ENCODE measurements at places on chromosomes 12 and 14. TPM values are rescaled to one million over a fixed set of nuclear protein-coding genes. Genes with fewer than 3 reads are reported as not detected.

DNA sequence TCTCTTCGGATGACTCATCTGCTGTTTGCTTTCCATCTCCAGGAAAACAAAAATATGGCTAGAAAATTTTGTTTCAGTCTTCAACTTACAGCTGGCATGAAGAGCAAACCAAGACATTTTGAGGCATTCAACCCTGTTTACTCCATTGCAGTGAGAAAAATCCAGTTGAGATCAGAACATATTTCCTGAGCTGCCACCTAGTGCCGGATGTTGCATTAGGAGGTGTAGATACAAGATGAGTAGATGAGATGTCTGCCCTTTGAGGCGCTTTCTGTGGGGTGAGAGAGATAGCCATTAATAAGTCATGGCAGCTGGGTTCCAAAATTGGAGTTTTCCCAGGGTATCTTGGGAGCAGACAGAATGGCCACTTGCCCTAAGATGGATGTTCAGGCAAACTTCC, 171.1 kb downstream of the PRKCH start:
- no peak for DNase-seq

IAPP gene
- not detected for total RNA-seq

DNA sequence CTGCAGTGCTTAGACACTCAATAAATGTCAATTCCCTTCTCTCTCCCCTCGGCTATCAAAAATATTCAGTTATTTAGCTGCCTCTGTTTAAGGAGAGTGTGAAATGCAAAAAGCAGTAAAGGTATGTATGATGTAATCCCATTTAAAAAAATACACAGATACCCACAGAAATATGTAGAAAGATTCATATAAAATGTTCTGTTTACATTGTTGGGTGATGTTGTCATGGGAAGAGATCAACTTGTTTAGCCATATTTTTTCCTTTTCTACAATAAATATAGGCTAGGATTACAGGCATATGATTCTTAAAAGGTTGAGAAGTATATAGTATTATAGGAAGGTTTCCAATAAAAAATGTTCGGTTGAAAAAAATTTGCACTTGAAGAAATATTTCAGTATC, 7.8 kb downstream of the PPP2R3C start:
- no peak for DNase-seq

IL23A gene
- 0.32 TPM for total RNA-seq

AKAP5 gene
- 2.9 TPM for total RNA-seq

DNA sequence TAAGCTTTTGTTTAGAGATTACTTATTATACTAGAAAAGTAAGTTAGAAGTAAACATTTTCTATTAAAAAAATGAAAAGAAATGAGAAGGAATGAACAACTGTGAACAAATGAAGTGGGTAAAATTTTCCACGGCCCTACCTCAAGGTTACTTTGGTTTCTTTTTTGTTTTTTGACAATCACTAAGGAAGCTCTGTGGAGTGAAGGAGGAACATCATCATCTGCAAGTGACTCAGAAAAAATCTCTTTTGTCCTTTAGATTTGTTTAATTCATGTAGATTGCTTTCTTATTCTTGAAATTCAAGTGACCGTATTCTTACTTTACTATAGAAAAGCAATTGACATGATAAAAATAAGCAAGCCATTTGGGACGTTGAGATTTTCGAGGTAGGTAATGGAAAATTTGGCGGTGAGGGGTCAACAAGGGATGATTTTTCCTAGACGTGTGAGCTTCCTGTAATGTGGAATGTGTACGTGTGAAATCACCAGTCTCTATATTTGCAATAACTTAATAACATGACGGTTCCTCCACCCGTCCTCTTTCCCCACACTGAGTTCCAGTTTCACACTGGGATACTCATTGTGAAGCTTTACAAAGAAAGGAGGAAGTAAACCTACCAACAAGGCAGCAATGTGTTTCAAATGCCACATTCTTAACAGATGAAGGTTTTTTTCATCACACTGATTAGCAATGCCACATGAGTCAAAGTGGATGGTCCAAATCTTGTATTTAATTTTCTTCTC, 62.3 kb upstream of the EGLN3 start:
- no peak for DNase-seq

- DNase-seq = no peak
These were observed 165.5 kb upstream of the NOS1 start for GRCh38 chr12:117526757-117527478.

- DNase-seq = peak; percentile 57
These were observed 66.4 kb upstream of the MAP1LC3B2 start for GRCh38 chr12:116492703-116493324.

- DNase-seq = no peak
These were observed 2.5 kb downstream of the RASSF3 start for GRCh38 chr12:64612843-64613242.

- DNase-seq = peak; percentile 94
These were observed 96.9 kb upstream of the EVL start for GRCh38 chr14:99968191-99968920.

GRCh38 chr12:47876440-47876960, 28.3 kb downstream of the VDR start:
- no peak for DNase-seq

HRK gene
- 2.1 TPM for total RNA-seq

DNA sequence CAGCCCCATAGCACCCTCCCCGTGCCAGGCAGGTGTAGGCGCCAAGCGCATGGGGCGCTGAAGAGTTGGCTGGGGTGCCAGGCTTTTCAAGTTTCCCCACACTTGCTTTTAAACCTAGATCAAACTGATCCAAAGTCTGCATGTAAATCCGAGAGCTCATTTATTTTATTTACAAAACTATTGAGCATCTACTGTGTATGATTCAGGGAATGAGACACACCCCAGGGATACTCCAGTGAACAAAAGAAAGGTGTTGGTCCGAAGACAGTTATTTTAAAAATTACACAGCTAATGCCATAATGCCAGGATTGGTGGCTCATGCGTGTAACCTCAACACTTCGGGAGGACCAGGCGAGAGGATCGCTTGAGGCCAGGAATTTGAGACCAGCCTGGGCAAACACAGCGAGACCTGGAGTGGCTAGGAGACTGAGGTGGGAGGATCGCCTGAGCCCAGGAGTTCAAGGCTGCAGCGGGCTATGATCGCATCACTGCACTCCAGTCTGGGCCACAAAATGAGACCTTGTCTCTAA, 780 bp upstream of the SLC41A2 start:
- DNase-seq = no peak

DNA sequence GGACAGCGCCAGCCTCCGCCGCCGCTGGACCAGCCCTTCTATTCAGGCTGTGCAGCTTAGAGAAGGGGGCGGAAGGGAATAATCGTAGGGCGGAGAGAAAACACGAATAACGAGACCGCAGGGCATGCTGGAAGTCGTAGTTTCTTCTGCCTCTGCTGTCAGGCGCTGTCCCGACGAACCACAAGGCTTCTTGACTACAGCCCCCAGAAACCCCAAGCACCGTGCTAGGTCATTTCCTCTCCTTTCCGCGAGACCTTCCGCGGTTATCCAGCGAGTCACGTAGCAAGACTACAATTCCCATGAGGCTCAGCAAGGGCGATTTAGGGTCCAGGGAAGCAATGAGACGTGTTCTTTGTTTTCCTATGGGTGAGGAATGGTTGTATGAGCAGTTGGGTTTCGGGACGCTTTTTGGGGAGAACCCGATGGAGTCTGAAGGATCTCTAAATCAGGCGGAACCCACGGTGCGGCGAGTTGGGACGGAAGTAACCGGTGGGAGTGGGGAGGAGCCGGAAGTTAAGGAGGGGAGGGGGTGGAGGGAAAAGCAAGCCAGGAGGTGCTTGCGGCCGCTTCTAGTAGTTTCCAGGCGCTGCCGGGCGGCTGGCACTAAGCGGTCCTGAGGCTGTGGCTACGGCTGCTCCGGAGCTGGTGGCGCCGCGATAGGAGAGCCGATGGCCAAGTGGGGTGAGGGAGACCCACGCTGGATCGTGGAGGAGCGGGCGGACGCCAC, at the start of the genes AHSA1 and VIPAS39:
Gene AHSA1 (plus strand): TSS at position 572 of the 727 bp plus-strand sequence. CDS start 97 bp downstream, at position 669.
Gene VIPAS39 (minus strand): TSS at position 80 of the 727 bp plus-strand sequence. CDS start 3,499 bp downstream, outside the sequence.
- peak; percentile 99 for DNase-seq

GPRC5A gene
- 12.5 TPM for total RNA-seq

ASPG gene
- total RNA-seq = not detected
